ENCODE measurements at places on chromosomes 1 and 21.

- no peak for DNase-seq
Observed at GRCh38 chr21:31132574-31133242, 94.4 kb upstream of the KRTAP19-8 start.

GRCh38 chr21:18340387-18340942, 63.1 kb downstream of the TMPRSS15 start:
- DNase-seq: no peak

DNA sequence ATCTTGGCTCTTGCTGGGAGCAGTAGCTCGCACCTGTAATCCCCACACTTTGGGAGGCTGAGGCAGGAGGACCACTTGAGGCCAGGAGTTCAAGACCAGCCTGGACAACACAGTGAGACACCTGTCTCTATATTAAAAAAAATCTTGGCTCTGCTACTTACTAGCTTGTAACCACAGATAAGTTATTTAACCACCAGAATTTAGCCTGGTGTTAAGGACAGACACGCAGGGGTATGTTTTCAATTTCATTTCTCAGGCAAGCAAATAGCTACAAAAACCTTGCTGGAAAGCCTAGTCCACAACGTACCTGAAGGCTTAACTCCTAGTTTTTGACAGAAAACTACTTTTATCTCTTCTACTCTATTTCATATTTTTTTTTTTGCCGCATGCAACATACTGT, 24.8 kb upstream of the GFI1 start:
- DNase-seq: no peak

DNA sequence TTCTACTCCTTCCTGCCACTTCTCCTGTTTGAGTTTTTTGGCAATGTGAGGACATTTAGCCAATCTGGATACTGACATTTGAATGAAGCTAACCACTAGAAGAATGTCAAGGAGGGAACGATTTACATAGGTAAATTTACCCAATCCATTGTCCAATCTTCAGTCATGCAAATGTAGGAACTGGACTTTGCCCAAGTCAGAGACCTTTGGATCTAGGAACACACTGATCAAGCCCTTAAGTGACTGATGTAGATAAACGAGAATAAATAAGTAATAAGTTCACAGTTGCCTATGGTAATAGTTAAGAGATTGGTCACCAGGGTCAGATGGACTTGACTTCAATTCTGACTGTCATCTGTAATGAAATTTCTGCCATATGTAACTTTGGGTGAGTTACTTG, 177.6 kb downstream of the FGGY start:
- DNase-seq: no peak

- no peak for DNase-seq
Observed at GRCh38 chr1:179812501-179813292, 64.9 kb downstream of the TOR1AIP2 start.

DNA sequence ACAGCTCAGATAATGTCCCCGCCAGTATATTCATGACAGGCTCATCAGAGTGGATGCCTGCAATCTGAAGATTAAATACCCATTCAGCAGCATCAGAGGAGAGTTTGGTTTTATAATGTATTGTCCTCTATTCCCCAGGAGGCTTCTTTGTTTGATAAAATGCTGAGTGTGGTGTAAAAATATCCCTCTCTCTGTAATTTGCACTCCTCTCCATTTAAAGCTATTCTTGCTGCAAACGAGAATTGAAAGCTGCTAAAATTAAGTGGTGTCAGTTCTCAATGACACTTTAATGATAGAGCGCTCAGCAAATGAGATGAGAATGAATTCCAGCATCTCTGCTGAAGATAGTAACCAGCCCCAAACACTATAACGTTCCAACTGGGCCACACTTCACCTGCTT, 205.7 kb upstream of the RRP15 start:
- no peak for DNase-seq

DNA sequence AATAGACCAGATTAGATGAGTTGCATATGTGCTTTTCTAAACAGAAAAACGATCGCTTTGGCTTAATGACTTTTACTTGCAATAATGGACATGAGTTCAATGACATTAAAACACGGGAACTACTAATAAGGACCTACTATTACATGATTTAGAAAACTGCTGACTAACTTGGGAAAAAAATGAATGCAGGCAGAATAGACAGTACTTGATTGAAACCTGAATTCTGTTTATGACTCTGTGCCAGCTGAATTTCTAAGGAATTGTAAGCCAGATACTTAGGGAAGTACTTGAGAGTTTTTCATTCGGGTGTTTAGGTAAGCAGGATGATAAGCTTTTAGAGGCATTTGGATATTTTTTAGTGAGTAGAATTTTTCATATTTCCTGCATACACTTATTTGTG, 12.0 kb downstream of the ADGRL2 start:
- DNase-seq: no peak

DNA sequence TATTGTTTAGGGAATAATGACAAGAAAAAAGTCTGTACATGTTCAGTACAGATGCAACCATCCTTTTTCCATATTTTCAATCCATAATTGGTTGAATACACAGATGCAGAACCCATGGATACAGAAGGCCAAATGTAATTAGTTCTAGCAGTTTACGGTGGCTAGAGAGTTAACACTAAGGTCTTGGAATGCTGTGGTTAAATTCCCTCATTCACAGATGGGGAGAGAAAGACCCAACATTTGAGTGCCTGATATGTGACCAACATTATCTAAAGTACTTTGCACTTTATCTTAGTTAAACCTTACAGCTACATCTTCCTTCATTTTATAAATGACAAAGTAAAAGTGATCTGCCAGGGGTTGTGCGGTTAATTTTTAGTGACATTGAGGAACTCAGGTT, 5.3 kb downstream of the SCMH1 start:
- DNase-seq: no peak

- no peak for DNase-seq
Observed at GRCh38 chr1:39653546-39654031, 14.1 kb upstream of the HEYL start.

DNA sequence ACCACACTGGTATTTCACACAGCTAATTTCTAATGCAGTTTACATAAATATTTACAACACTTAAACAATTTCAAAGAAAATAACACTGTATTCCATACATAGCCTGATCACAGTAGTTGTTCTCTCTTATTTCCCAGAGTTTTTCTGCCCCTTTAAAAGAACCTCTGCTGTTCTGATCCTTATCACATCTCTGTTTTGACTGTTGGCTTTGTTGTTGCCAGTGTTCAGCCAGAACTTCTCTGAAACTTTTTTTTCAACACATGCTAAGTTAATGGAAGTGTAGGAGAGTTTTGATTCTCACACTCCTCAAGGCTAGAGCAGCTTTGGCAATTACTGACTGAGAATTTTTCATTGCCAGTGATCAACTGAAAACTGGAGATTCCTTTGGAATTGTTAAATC, 11.1 kb downstream of the SELE start:
- DNase-seq: no peak

DNA sequence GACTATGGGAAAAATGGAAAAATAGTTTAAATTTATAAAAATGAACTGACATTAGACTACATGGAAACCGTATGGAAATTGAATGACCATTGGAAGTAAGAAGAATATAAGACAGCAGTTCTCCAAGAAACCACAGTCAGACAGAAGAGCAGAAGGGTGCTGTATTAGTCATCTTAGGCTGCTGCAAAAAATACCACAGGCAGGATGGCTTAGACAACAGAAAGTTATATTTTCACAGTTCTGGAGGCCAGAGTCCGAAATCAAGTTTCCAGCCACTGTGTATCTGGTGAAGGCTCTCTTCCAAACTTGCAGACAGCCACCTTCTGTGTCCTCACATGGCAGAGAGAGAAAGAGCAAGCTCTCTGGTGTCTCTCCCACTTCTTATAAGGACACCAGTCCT, 175.2 kb downstream of the DSCAM start:
- no peak for DNase-seq

DNA sequence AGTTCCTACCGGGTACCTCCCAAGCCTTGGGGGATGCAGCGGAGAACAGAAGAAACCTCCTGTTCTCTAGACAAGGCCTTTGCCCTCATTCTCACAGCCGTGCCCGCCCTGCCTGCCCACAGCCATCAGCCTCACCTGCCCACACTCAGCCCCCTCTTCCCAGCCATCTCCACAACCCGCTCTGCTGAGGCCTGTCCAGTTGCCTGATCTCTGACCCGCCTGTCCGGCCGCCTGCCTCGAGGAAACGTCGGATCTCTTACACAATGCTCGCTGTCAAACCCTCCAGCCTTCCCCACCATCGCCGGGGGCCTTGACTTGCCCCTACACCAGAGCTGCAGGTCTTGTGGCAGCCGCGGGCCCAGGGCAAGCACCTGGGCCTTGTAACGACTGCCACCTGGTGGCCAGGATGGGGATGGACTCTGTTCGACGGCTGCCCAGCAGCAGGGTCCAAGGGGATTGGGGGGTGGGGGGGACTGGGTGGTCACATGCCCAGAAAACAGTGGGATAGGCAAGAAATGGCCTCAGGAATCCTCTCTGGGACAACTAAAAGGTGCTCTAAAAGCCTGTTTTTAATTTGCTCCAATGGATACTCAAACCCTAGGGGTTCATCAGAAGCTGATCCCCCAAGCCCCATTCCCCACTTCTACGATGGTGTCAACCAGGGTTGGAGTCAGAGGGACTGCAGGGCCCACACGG, 31.0 kb downstream of the SLC45A1 start:
- DNase-seq: peak; percentile 91

DNA sequence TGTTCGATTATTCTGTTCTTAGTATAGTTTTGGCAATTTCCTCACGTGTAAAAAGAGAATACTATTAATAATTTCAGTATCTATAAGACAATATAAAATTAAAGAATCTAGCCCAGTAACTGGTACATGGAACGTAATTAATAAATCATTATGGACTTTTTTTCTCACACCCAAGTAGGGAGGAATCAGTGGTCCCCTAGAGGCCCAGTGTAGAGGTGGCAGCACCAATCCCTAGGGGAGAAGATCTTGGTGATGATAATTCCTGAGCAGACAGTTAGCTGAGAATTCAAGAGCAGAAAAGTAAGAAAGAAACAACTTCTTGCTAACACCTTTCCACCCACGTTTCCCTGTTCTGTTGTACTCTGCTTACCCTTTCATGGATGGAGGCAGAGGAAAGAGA, 19.7 kb upstream of the SELE start:
- no peak for DNase-seq

DNA sequence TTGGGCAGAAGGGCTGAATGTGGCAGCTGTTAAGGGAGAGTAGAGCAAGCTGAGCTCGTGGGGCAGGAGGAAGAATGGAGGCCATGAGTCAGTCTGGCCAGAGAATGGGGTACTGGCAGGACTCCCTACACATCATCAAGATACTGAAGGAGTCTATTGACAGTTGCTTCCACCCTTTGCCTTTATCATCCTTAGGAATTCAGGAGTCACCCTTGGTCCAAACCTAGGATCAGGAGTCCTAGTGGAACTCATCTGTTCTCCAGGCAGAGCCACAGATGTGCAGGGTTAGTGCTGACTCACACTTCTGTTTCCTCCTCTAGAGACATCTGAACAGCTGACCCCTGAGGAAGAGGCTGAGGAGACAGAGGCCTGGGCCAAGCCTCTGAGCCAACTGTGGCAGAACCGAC, 18.7 kb upstream of the ST3GAL3 start:
- no peak for DNase-seq

- no peak for DNase-seq
Observed at GRCh38 chr1:158732524-158732923, 12.0 kb upstream of the OR6K3 start.

DNA sequence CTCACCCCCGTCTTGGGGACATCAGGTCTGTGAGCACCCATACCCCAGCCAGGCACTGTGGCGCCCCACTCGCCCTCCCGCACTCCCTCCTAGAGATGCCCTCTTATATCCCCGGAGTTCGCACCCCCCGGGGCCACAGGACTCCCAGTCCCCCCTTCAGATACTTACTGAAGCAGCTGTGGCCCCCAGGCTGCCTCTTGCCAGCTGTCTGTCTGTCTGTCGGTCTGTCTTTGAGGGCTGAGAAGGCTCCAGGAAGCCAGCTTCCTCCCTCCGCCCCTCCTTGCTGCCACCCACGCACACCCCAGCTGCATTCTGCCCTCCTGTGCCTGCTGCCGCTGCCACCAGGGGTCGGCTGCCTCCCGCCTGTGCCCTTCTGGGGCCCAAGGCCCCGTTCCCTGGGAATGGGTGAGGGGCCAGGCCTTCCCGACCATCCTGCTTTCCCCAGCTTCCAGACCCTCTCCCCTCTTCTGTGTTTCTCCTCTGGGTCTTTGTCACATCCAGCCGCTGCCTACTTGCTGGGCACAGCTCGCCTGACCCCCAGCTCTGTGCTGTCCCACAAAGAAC, at the start of gene PTPN7:
PTPN7 (minus strand) TSS at position 226 of the 564 bp plus-strand sequence. CDS start 1,200 bp downstream, outside the sequence.
- DNase-seq: peak; percentile 72

GRCh38 chr1:116115476-116116439, 4.6 kb downstream of the MAB21L3 start:
- DNase-seq: no peak

DNA sequence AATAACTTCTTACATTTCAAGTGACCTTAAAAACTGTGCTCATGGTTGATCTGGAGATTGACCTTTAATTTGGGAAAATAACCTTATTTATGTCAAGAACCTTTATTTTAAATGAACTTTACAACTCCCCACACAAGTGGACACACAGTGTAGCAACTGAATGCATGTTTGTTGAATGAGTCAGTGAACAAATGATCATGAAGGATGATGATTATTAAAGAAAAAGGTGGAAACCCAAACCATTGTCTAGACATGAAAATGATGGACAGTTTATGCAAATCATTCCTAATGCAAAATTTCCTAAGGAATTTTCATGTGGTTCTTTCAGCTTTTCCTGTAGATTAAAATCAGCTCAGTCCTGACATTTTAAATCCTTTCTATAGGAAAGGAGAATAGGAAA, 439.8 kb upstream of the RUNX1 start:
- DNase-seq: no peak

GRCh38 chr1:193741228-193741627, 554.8 kb upstream of the B3GALT2 start:
- no peak for DNase-seq

GRCh38 chr1:39387452-39387851, 104.0 kb upstream of the BMP8A start:
- no peak for DNase-seq

- DNase-seq: peak; percentile 5
Observed at GRCh38 chr1:99264201-99265021, at the start of gene PLPPR4. PLPPR4 (plus strand) TSS chr1:99264492; CDS start chr1:99264594, 102 bp downstream.

GRCh38 chr1:28160782-28161266, 15.7 kb downstream of the PTAFR start:
- DNase-seq: no peak

GRCh38 chr1:46285730-46286477, 17.5 kb downstream of the LRRC41 start:
- no peak for DNase-seq

GRCh38 chr21:16408280-16408679, 678.5 kb downstream of the USP25 start:
- DNase-seq: no peak

DNA sequence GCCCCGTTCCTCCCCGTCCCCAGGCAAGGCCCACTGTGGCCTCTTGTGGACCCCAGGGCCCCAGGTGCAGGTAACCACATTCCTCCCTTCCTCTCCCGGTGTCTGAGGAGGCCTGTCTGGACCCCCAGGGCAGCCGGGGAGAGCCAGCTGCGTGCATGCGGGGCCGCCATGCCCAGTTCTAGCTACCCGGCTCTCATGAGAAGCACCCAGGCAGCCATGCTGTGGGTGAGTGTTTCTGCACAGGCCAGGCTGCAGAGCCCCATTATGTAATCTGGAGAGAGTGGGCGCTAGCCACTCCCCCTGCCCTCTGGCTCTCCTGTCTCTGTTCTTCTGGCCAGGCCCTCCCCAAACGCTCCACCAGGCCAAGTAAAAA, 18.4 kb upstream of the PLEKHG5 start:
- DNase-seq: no peak

GRCh38 chr1:43588592-43588991, 57.9 kb downstream of the PTPRF start:
- no peak for DNase-seq
